ENCODE measurements at places on chromosomes 6 and 20. TPM values are rescaled to one million over a fixed set of nuclear protein-coding genes. Genes with fewer than 3 reads are reported as not detected.

The TOX2 gene
- 1.8 TPM for total RNA-seq

DNA sequence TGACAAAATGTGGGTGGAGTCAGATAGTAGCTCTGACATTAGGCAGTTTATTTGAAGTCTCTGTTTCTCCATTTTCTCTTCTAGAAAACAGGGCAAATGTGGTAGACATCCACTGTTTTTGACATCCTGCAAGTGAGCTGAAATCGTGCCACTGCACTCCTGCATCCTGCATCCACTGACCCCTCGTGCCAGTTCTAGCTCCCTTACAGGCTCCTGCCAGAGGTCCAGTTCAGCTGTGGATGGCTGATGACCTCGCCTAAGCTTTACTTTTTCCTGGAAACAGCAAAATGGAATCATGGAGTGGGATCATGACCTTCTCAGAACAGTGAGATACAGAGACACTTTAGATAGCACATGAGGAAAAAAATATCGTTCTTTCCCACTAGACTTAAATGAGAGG lies 58.5 kb downstream of the TULP4 start:
- H3K36me3 ChIP-seq: no peaks in the 10 kb centered on the region
- DNase-seq: no peak
- H3K4me1 ChIP-seq: peaks cover 20% of the 10 kb centered on the region
- H3K27me3 ChIP-seq: no peaks in the 10 kb centered on the region

- no peaks in the 10 kb centered on the region for H3K4me1 ChIP-seq
- H3K36me3 ChIP-seq: no peaks in the 10 kb centered on the region
- no peak overlapping the region for H3K4me3 ChIP-seq
- H3K27ac ChIP-seq: no peak overlapping the region
- DNase-seq: no peak
Measured at GRCh38 chr20:33076662-33077372, 2.6 kb upstream of the BPIFB4 start.

DNA sequence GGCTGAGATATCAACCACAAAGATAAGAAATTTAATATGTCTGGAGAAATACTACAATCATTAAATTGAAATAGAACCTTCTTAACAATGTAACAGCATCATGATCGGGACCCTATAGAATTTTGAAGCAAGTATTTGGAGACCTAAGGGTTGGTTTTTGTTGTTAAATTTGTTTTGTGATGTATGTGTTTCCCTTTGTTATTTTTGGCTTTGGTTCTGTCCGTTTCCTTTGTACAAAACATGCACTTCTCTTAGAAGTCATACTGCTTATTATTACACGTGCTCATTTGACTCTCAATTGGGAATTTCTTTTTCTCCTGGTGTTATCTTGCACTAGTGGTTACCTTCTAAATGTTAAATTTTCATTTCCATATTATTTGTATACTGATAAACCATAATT lies 4.0 kb upstream of the PLN start:
- no peaks in the 10 kb centered on the region for H3K4me1 ChIP-seq
- no peak overlapping the region for H3K27ac ChIP-seq
- no peaks in the 10 kb centered on the region for H3K36me3 ChIP-seq
- no peaks in the 10 kb centered on the region for H3K27me3 ChIP-seq
- H3K4me3 ChIP-seq: no peak overlapping the region

GRCh38 chr6:43338243-43338642 lies 29.6 kb upstream of the CRIP3 start:
- DNase-seq: no peak
- H3K4me1 ChIP-seq: no peaks in the 10 kb centered on the region

The IL17F gene
- total RNA-seq: not detected

The FAM209B gene
- not detected for total RNA-seq

The NRM gene
- total RNA-seq: 22.6 TPM

The KIAA1755 gene
- total RNA-seq: 2.7 TPM

- H3K36me3 ChIP-seq: no peaks in the 10 kb centered on the region
- no peaks in the 10 kb centered on the region for H3K4me1 ChIP-seq
- no peak for DNase-seq
- H3K27me3 ChIP-seq: no peaks in the 10 kb centered on the region
- no peak overlapping the region for H3K27ac ChIP-seq
Measured at GRCh38 chr6:112030206-112030960, 23.5 kb upstream of the CCN6 start.

GRCh38 chr20:49245921-49246740 lies 26.9 kb downstream of the DDX27 start:
- no peak overlapping the region for H3K4me3 ChIP-seq
- no peak overlapping the region for H3K27ac ChIP-seq

DNA sequence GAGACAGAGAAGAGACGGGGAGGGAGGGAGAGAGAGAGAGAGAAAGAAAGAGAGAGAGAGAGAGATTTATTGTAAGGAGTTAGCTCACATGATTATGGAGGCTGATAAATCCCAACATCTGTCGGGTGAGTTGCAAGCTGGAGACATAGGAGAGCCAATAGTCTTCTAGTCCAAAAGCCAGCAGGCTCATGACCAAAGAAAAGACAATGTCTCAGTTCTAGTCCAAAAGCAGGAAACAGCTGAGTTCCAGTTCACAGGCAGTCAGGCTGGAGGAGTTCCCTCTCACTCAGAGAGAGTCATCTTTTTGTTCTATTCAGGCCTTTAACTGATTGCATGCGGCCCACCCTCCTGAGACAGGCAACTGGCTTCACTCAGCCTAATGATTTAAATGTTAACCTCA lies 416.6 kb downstream of the PREX1 start:
- H3K4me1 ChIP-seq: no peaks in the 10 kb centered on the region
- no peak for DNase-seq
- no peaks in the 10 kb centered on the region for H3K36me3 ChIP-seq
- H3K27me3 ChIP-seq: peaks cover 5% of the 10 kb centered on the region
- H3K27ac ChIP-seq: no peak overlapping the region

DNA sequence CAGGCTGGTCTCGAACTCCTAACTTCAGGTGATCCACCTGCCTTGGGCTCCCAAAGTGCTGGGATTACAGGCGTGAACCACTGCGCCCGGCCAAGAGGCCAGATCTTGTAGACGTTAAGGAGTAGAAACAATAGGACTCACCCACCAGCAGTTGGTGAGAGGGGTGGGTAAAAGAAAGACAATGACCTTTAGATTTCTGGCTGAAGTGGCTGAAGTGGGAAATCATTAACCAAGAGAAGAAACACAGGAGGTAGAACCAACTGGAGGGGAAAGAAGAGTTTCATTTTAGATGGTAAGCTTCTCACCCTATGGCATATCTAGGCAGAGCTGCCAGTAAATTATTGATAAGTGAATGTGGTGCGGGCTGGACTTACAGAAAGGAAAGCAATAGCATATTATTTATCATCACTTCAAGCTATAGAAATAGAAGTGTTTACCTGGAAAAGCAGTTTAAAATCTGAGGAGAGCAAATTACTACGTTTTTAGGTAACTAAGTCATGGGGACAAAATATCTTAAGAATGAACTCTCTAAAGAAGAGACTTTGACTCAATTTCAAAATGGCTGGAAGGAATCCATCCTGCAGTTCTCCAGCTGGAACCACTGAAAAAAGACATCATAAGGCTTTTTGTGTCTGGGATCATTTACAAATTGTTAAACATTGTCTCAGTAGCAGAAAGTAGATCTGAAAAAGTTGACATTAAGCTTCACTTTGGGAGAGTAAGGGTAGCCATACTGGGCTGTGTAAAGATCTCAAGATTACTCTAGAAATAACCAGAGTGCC lies 109.6 kb downstream of the ALDH8A1 start:
- no peaks in the 10 kb centered on the region for H3K4me1 ChIP-seq
- H3K27ac ChIP-seq: no peak overlapping the region
- no peak overlapping the region for H3K4me3 ChIP-seq
- no peaks in the 10 kb centered on the region for H3K27me3 ChIP-seq

All from adrenal gland (tissue), 19 donors.